ENCODE measurements at places on chromosomes 11 and 22.

GRCh38 chr22:19604711-19605268, 80.6 kb upstream of the CLDN5 start:
- no peak for DNase-seq

DNA sequence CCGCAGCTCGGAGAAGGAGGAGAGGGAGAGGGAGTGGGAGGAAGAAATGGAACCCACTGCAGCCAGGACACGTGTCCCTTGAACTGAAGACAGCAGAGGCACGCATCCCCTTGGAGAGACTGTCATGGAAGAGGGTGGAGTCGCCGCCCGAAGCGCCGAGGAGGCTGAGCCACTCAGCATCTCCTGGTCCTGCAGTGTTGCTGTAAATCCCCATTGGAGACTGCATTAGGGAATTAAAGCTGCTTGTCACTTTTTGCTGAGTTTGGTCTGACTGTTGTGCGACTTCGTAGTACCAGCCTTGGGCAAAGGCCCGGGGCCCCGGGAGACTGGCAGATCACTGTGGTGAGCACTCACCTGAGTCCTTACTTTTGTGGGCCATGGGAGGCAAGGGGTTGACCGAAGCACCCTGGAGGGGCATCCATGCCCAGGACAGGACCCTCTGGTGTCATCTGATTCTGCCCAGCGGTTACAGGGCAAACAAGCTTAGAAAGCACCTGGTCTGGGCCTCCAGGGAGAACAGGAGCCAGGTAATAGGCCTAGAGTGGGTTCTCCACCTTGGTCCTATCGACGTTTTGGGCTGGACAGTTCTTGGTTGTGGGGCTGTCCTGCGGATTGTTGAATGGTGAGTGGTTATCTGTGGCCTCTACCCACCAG, 797 bp downstream of the VPREB1 start:
- DNase-seq = no peak

DNA sequence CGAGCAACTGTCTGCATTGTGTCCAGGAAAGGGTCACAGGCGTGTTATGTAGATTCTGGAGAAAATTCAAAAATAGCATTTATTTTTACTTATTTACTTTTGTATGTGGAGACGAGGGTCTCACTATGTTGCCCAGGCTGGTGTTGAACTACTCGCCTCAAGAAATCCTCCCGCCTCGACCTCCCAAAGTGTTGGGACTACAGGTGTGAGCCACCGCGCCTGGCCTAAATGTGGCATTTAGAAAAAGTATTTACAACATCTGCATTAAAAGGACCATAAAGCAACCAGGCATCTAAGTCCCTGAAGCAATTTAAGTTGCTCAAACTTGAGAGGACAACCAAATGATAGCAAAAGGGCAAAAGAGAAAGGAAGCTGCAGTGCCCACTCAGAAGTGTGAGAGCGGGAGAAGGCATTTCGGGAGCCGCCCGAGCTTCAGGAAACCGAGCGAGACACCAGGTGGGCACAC, 595 bp downstream of the TRIM66 start:
- DNase-seq = no peak

GRCh38 chr11:29773656-29774264, 243.1 kb downstream of the KCNA4 start:
- no peak for DNase-seq

GRCh38 chr11:70429724-70430521, 31.6 kb downstream of the CTTN start:
- no peak for DNase-seq

- DNase-seq = no peak
Observed at GRCh38 chr11:86202013-86202336, 42.6 kb upstream of the EED start.

DNA sequence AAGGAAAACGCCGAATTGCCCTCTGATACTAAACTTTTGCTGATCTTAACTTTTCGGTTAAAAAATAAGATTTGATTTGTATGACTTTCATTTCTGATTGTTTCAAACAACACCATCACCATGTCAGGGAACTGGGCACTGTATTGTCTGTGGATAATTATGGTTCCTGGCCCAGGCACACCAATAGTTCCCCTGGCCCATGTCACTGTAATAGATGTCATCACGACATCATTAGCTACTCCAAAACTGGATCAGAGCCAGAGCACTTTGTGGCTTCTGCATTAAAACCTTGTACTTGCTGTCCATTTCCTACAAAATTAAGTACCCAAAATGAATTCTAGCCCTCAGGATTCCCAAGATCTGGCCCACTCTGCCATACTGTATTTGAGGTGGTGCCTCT, 119.5 kb upstream of the NARS2 start:
- no peak for DNase-seq

GRCh38 chr11:92008249-92008648, 216.4 kb upstream of the FAT3 start:
- DNase-seq = no peak

DNA sequence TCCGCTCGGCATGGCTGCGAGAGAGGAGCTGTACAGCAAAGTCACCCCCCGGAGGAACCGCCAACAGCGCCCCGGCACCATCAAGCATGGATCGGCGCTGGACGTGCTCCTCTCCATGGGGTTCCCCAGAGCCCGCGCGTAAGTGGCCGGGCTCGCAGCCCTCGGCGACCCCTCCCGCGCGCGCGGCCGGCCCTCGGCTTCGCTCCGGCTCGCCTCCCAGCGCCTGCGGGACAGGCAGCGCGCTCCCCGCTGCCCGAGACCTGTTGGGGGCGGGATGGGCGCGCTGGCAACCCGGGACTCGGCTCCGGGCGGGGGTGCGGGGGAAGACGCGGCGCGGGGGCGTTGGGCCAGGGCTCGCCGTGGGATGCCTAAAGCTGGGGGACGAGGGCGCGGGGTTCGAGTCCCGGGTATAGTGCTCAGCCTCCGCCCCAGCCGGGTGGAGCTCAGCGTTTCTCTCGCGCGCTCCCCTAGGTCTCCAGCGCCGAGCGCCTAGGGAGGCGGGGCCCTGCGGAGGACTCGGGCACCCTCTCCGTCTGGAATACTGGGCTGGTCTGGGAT, 630 bp downstream of the UBASH3B start:
- DNase-seq = peak; percentile 50

GRCh38 chr11:3745161-3745560, 52.2 kb downstream of the NUP98 start:
- DNase-seq = no peak

- no peak for DNase-seq
Observed at GRCh38 chr11:121499405-121499804, 46.6 kb upstream of the SORL1-AS1 start.

GRCh38 chr22:36879775-36880174, 19.0 kb downstream of the NCF4 start:
- no peak for DNase-seq

DNA sequence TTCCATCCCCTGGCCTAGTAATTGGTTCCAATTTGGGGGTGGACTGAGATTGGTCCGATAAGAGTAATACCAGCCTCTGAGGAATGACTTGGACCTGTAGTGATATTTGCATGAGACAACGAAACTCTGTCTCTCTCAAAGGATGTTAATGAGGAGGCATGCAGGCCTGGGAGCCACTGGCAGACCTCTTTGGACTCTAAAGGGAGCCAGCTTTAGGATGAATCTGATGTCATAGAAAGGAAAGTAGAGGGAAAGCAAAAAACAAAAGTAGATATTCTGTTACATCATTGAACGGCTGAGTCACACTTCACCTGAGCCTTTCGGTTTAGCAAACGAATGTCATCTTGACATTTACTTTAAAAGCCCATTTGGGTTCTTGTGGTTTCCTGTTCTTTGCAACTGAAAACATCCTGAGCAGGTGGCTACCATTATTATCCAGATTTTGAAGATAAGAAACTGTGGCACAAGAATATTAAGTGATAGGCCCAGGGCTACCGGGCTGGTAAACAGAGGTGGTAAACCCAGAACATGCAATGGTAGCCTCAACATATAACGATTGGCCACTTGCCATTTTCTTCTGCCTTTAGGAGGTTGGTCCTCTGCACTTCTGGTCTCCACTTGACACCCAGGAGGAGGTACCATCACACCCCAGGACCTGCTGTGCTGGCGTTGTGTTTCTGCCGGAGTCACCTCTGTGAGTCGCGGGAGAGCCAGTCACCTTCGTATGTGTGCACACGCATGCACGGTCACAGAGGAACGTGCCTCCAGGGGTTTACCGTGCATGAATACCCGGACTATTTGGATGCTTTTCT, 42.7 kb downstream of the RTL6 start:
- no peak for DNase-seq

DNA sequence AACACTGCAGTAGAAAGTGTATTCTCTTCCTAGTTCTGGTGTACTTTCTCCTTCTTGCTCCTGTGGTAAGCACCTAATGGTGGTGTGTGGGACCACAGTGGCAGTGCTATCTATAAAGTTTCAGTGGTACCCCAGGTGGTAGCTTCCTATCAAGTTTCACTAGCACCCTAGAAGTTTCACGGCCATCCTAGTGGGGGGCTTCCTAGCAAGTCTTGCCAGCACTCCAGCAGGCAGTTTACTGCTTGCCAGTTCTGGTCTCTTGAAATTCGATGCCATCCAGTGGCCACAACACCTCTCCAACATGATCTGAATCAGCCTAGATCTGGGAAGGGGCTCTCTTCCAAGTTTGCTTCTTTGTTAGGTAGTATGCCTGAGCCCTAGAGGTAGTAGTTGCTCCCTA, 229.6 kb downstream of the SWAP70 start:
- DNase-seq = no peak

DNA sequence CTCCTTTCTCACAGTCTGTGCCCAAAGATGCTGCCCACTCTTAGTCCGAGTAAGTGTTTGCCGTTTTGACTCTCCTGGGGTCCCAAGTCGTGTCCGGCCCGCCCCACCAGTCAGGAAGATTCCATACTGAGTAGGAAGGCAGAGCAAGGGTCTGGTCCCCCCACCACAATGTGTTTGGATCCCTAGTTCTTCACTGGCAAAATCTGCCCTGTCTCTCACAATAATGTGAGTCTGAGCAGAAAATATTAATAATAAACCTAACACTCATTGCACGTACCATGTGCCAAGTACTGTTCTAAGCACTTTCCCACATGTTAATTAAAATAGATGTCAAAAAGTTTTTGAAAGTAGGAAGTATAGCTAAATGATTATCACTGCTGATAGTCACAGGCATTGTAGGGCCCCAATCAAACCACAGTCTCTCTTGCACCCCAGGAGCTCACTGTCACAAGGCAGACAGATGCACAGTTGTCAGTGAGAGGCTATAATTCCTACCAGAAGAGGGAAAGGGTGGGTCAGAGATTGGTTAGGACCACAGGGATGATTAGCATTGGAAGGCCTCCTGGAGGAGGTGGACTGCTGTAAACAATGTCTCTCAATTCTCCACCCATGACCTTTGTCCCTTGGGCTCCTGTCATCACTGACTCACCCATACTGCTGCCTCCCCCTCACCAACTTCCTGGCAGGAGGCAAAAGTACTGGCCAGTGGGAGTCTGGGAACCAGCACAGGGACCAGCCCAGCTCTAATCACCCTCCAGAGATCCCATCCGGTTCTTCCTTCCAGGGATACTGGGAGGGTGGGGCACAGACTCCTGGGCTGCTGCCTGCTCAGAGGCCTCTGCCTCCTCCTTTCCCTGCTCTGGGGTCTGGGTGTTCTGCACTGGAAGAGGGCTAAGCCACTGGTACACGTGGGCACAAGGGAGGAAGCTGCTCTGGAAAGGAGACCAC, 1.0 kb upstream of the POLD4 start:
- DNase-seq = no peak

DNA sequence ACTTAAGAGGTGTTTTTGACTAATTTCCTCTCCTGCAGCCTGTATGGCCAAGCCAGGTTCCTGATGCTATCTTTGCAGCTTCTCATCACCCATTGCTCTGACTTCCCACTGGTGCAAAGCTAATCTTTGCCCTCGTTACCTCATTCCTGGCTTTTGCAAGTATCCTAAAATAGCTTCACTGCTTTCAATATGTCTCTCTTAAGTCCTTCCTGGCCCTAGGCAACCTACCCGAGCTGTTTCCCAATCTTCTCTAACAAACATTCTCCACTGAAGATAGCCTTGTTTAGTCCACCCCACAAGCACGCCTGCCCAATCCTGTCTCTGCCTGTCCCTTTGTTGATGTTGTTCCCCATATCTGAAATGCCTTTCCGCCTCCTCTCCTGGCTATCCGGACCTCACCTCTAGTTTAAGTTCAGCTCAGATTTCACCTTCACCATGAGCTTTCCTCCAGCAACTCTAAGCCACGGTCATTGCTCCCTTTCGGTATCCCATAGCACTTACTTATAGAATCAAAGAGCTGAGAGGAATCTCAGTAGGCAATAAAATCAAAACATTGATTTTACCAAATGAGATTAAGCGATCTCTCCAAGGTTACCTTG, 30.1 kb upstream of the CECR2 start:
- no peak for DNase-seq

GRCh38 chr11:17165247-17165890, 42.4 kb downstream of the PIK3C2A start:
- no peak for DNase-seq

DNA sequence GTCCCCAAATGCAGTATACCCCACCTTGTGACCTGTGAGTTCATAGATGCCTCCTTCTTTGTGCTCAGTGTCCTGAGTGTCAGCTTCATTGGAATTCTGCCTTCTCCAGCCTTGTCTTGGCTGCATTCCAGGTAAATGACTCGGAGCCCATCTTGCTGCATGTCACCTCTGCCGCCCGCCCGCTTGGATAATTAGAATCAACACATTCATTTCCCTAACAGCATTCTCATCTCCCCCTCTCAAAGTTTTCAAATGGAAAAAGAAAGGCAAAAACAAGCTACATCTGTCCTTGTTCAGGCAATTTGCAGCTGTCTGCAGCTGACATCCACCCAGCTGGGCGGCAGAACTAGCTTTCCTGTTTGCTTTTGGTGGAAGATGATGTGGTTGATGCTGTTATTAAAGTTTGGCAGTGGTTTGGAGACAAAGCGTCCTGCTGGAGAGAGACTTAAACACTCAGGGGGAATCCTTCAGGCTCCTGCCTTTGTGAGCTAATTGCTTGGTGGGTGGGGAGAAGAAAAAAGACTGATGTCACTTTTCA, 198.8 kb upstream of the SEZ6L start:
- no peak for DNase-seq

- no peak for DNase-seq
Observed at GRCh38 chr11:1881442-1882264, 10.0 kb downstream of the PRR33 start.

DNA sequence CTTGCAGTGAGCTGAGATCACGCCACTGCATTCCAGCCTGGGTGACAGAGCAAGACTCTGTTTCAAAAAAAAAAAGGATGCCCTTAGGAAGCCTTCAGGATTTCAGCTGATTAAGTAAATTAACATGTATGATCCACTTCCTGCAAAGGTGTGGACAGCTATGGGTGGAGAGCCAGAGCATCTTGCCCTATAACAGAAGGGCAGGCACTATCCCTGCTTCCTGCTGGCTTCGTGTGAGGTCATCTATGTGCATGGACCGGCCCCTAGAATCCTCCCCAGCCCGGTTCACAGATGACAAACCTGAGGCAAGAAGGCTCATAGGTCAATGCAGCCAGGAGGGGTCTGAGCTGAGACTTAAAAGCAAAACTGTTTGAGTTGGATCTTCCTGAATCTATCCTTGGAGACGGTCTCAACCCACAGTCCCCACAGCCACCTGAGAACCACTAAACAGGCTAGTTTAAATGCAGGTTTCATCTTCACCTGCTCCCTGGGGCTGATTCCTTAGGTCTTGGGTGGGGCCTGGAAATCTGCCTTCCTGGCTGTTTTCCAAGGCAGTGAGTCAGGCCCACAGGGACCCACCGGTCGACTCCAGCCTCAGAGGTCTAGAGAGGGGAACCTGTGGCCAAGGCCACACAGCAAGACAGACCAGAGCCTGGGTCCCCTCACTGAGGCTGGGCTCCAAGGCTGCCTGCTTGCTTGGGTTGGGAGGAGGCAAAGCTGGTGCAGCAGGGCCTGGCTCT, 55.2 kb upstream of the MPEG1 start:
- DNase-seq = no peak

- peak; percentile 77 for DNase-seq
Observed at GRCh38 chr11:64339754-64340408, at the start of gene CCDC88B. CCDC88B (plus strand) TSS chr11:64340204; CDS start chr11:64340267, 63 bp downstream.

- no peak for DNase-seq
Observed at GRCh38 chr11:13091804-13092203, 82.7 kb downstream of the RASSF10 start.
